ENCODE measurements at places on chromosomes 3 and 15.

- H3K4me1 ChIP-seq, result no peaks in the 10 kb centered on the region
- H3K27ac ChIP-seq, result no peak overlapping the region
- DNase-seq, result no peak
- peaks cover 16% of the 10 kb centered on the region for H3K36me3 ChIP-seq
These were observed 135.1 kb upstream of the UBP1 start for GRCh38 chr3:33575311-33575710.

GRCh38 chr15:39181056-39181747 is 399.7 kb upstream of the THBS1 start:
- no peaks in the 10 kb centered on the region for H3K36me3 ChIP-seq
- no peak overlapping the region for H3K4me3 ChIP-seq
- DNase-seq, result no peak
- H3K4me1 ChIP-seq, result peaks cover 3% of the 10 kb centered on the region
- peak overlapping the region; percentile 5 for H3K27ac ChIP-seq
- no peaks in the 10 kb centered on the region for H3K27me3 ChIP-seq

GRCh38 chr15:92907896-92908712 is 8.0 kb downstream of the CHD2 start:
- H3K4me1 ChIP-seq, result peaks cover 93% of the 10 kb centered on the region
- H3K36me3 ChIP-seq, result no peaks in the 10 kb centered on the region
- peak overlapping the region; percentile 12 for H3K4me3 ChIP-seq
- peak overlapping the region; percentile 89 for H3K27ac ChIP-seq
- H3K27me3 ChIP-seq, result no peaks in the 10 kb centered on the region

DNA sequence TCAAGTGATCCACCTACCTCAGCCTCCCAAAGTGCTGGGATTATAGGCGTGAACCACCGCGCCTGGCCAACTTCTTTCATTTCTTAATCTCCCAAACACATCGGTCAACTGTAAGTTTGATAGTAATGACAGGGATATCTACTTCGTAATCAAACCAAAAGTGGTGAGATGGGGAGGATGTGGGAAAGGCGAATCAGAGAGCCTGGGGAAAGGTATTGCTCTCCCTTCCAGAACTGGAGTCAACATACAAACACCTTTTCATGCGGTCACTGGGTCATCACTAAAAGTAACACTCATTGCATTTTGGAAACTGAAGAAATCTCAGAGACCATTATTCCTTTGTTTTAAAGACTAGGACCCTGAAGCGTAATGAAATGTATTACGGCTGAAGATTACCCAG is 14.8 kb upstream of the UBE2Q2 start:
- no peaks in the 10 kb centered on the region for H3K27me3 ChIP-seq
- no peak overlapping the region for H3K4me3 ChIP-seq
- no peaks in the 10 kb centered on the region for H3K36me3 ChIP-seq
- H3K27ac ChIP-seq, result no peak overlapping the region

- no peaks in the 10 kb centered on the region for H3K27me3 ChIP-seq
- H3K4me1 ChIP-seq, result no peaks in the 10 kb centered on the region
- DNase-seq, result no peak
- no peak overlapping the region for H3K4me3 ChIP-seq
These were observed 54.6 kb downstream of the EMC4 start for GRCh38 chr15:34279368-34279767.

DNA sequence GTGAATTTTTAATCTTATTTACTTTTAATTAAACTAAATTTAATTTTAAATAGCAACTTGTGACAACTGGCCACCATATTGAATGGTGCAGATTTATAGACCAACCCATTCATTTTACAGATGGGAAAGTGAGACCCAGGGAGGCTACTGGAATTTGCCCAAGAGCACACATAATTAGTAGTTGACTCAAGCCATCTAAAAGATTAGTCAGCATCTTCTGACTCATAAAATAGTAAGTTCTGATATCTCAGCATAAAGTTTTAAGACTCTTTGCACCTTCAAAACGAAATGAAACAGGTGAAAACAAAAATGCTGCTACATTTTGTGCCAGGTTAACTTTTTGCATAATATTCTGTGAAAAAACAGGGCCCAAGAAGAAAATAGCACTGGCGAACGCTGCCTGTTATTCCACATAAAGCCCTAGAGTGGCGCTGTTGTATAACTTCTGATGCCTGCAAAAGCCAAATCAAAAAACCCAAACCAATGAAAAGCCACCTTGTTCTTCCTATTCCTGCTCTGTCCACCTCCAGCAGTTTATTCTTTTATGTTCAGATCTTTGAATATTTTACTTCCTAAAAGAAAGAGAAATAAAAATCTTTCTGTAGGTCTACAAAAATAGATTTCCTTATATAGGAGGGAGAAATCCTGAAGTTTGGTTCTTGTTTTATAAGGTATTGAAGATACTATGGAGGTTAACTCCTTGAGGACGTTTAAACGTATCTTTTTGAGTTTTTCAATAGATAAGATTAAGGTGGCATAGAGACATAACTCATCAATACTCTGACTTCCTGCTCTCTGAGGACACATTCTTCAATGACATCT is 62.8 kb downstream of the OTOL1 start:
- H3K4me3 ChIP-seq, result no peak overlapping the region
- H3K4me1 ChIP-seq, result no peaks in the 10 kb centered on the region
- H3K36me3 ChIP-seq, result no peaks in the 10 kb centered on the region
- DNase-seq, result no peak
- no peaks in the 10 kb centered on the region for H3K27me3 ChIP-seq

DNA sequence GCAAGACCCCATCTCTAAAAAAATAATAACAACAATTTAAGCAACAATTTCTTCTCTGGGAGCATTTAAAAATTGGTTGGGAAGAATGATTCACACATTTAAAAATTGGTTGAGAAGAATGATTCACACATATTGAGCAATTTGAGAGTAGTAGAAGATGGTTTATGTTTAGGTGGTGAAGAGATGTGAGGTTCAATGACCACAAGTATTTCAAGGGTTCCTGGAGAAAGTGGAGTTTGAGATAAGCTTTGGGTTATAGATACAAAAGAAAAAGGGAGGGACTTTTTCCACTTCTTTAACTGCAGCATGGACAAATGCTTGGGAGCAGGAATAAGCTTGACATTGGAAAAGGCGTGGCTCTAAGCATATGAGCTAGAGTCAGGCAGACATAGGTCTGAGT is 145.7 kb upstream of the NPHP3 start:
- H3K27ac ChIP-seq, result no peak overlapping the region
- H3K27me3 ChIP-seq, result no peaks in the 10 kb centered on the region
- no peak overlapping the region for H3K4me3 ChIP-seq
- no peaks in the 10 kb centered on the region for H3K36me3 ChIP-seq

DNA sequence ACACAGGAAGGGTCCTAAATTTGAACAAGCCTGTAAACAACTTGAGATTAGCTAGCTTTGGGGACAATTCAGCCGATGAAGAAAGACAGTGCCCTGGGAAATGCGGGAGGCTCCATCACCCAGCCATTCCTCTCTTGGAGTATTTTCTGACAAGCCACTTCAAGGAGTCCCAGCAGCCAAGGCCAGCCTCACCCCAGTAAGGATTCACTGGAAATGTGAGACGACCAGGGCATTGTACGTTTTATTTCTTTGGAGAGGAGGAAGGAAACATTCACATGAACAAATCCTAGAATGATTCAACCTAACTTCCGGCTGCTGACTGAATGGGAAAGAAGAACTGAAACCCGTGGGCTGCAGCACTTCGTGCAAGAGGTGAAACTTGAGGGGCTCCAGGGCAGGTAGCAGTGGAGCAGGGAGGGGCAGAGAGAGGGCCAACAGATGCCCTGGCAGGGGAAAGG is 116.4 kb upstream of the ARHGEF3 start:
- H3K36me3 ChIP-seq, result no peaks in the 10 kb centered on the region
- no peaks in the 10 kb centered on the region for H3K27me3 ChIP-seq
- H3K27ac ChIP-seq, result peak overlapping the region; percentile 8
- peaks cover 26% of the 10 kb centered on the region for H3K4me1 ChIP-seq
- no peak for DNase-seq

GRCh38 chr3:13263770-13264467 is 156.2 kb downstream of the NUP210 start:
- no peak overlapping the region for H3K27ac ChIP-seq
- DNase-seq, result no peak
- no peaks in the 10 kb centered on the region for H3K36me3 ChIP-seq
- peaks cover 10% of the 10 kb centered on the region for H3K4me1 ChIP-seq
- no peaks in the 10 kb centered on the region for H3K27me3 ChIP-seq

DNA sequence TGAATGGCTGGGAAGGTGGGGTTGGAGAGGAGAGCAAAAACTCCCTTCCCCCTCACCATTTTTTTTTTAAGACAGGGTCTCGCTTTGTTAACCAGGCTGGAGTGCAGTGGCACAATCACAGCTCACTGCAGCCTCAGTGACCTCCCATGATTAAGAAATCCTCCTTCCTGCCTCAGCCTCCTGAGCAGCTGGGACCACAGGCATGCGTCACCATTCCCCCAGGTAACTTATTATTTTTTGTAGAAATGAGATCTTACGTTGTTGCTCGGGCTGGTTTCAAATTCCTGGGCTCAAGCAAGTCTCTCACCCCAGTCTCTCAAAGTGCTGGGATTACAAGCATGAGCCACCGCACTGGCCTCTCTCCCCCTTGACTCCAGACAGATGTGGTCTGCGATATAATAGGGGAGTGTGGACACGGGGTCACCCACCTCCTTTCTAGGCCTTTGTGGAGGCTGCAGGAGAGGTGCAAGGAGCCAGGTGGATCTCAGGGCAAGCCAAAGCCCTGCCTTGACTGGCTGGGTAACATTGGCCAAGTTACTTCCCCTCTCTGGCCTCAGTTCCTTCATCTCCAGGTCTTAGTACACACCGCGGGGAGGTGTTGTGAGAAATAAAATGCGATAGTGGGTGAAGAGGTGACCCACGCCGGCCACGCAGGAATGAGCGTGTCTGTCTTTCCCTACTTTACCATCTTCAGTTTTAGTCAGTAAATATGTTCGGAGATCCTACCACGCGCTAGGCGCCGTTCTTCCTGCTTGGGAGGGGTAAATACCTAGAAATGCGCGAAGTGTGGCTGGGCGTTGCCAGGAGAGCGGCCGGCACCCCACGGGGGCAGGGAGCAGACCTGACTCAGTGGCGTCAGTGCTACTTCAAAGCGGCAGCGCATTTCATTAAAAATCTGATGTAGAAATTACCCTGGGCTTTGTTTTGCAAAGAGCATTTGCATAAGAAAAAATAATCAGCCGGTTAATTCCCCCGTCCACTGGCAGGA is 20.2 kb upstream of the CORO2B start:
- peaks cover 8% of the 10 kb centered on the region for H3K27me3 ChIP-seq
- H3K27ac ChIP-seq, result no peak overlapping the region
- no peak for DNase-seq

GRCh38 chr3:45608885-45609284 is 14.3 kb downstream of the LIMD1 start:
- DNase-seq, result no peak
- peak overlapping the region; percentile 82 for H3K27ac ChIP-seq
- peaks cover 77% of the 10 kb centered on the region for H3K4me1 ChIP-seq
- no peaks in the 10 kb centered on the region for H3K36me3 ChIP-seq
- no peaks in the 10 kb centered on the region for H3K27me3 ChIP-seq

- H3K4me1 ChIP-seq, result no peaks in the 10 kb centered on the region
- no peak for DNase-seq
- no peaks in the 10 kb centered on the region for H3K36me3 ChIP-seq
- no peak overlapping the region for H3K4me3 ChIP-seq
- no peaks in the 10 kb centered on the region for H3K27me3 ChIP-seq
- H3K27ac ChIP-seq, result no peak overlapping the region
These were observed 28.2 kb downstream of the MYEF2 start for GRCh38 chr15:48149858-48150257.

GRCh38 chr15:48202068-48202467 is 4.0 kb upstream of the SLC12A1 start:
- no peak for DNase-seq
- H3K27me3 ChIP-seq, result no peaks in the 10 kb centered on the region
- no peak overlapping the region for H3K4me3 ChIP-seq
- no peaks in the 10 kb centered on the region for H3K36me3 ChIP-seq
- no peaks in the 10 kb centered on the region for H3K4me1 ChIP-seq
- H3K27ac ChIP-seq, result no peak overlapping the region

DNA sequence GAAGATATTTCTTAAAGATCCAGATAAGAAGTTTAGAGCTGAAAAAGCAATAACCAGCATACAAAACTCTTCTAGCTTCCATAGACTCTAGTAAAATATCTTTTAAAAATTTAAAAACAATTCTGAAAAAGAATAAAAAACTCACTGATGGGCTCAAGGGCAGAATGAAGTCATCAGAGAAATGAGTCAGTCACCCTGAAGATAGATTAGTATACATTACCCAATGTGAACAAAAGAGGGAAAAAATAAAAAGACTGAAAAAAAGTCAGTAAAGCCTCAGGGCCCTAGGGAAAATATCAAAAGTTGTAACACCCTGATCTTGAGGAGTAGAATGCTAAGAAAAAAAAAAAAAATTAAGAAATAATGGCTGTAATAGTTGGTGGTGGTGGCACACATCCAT is 11.4 kb downstream of the DET1 start:
- H3K36me3 ChIP-seq, result peaks cover 15% of the 10 kb centered on the region
- H3K27ac ChIP-seq, result no peak overlapping the region

DNA sequence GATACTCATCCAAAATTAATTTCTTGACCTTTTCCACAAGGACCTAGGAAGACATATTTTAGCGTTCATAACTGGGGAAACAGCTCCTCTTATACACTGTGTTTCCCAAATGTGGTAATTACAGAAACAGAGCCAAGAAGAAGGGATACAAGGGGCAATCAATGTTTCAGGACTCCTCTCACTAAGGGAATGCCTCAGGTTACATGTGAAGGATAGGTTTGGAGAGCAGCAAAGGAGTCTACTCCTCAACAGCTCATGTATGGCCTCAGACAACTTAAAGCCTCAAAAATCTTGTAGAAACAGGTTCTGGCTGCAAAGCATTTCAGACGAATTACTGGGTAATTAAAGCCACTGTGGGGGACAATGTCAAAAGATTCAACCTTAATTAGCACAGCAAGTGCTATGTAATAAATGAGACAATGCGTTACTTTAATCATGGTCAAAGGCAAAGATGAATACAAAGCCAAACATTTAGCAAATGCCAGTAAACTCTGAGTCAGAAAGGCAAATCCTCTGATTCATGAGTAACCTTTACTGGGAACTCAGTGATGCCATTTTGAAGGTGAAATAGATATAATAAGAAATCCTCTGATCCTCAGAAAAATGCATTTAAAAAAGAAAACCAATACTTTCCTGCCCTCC is 1111.2 kb downstream of the TUSC7 start:
- H3K4me3 ChIP-seq, result no peak overlapping the region
- no peaks in the 10 kb centered on the region for H3K36me3 ChIP-seq
- no peaks in the 10 kb centered on the region for H3K27me3 ChIP-seq
- H3K27ac ChIP-seq, result no peak overlapping the region
- H3K4me1 ChIP-seq, result no peaks in the 10 kb centered on the region
- DNase-seq, result no peak

GRCh38 chr15:78340231-78341056 is at the start of gene CRABP1:
Gene CRABP1 (plus strand): TSS chr15:78340353. CDS start chr15:78340429, 76 bp downstream.
- no peak within 1 kb of the TSS for H3K27ac ChIP-seq
- DNase-seq, result no peak
- H3K4me1 ChIP-seq, result peaks cover 19% of the 10 kb centered on the region
- peak within 1 kb of the TSS; percentile 7 for H3K4me3 ChIP-seq
- H3K36me3 ChIP-seq, result no peaks in the 10 kb centered on the region

- DNase-seq, result no peak
- no peak overlapping the region for H3K27ac ChIP-seq
- no peaks in the 10 kb centered on the region for H3K27me3 ChIP-seq
- no peaks in the 10 kb centered on the region for H3K36me3 ChIP-seq
- H3K4me3 ChIP-seq, result no peak overlapping the region
These were observed 512.0 kb upstream of the ZNF385D start for GRCh38 chr3:22263042-22263441.

All from esophagus muscularis mucosa (tissue), 4 donors.